ENCODE measurements at places on chromosomes 3 and 15.

DNA sequence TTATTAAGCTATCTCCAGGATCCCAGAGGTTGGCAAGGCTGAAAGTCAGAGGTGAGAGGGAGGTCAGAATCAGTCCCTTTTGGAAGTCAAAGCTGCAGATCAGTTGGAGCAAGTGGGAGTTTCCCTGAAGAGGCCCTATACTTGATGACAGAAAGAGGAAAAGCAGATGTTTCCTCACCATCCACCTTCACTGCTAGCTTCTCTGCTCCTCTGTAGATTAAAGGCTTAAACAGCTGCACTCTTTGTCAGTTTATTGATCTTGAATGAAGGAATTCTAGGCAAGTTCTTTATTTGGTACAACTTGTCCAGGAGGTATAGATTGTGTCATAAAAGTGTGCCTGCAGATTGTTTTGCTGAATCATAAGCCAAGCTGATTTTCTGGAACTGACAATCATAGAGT, 408.2 kb upstream of the TGFBR2 start:
- DNase-seq = no peak

DNA sequence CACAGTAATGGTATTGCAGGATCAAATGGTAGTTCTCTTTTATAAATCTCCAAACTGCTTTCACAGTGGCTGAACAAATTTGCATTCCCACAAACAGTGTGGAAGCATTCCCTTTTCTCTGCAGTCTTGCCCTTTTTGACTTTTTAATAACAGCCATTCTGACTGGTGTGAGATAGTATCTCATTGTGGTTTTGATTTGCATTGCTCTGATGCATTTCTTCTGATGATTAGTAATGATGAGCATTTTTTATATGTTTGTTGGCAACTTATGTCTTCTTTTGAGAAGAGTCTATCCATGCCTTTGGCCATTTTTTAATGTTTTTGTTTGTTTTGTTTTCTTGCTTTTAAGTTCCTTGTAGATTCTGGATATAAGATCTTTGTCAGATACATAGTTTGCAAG, 316.1 kb upstream of the TMCO5A start:
- DNase-seq = no peak

DNA sequence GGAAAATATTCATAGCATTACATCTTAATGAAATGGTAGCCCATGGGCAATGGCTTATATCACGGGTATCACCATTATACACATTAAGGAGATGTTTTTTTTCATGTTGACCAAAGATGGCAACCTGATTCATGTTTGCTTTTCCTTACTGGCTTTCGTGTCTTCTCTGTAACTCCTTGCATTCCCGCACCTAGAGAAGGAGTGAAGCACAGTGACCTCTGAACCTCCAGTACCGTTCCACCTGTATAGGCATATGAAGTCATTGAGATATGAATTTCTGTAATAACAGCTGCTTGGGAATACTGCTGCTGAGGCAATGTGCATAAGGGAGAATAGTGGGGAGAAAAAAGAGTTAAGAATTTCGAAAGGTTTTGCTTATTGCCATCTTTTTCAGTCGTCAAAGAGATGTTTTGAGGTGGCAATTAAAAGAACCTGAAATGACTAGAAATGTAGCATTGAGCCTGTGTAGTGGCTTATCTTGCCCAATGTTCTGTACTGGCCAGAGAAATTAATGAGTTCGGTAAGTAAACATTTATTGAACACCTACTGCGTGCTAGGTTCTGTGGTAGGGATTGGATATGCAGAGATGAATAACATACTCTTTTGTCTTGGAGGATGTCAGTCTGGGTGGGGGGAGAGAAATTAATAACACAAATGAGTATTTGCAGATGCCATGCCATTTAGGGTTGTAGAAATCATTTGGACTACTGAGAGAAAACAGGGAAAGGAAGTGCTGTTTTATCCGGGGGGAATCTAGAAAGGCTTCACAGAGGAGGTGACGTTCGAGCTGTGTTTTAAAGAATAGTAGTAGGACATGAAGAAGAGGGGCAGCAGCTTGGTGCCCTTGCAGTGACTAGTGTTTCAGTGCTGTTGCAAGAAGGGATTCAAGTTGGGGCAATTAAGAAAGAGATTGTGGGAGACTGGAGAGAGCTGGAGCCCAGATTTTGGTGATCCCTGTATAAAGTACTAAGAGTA, 2.5 kb downstream of the FEM1B start:
- no peak for DNase-seq

- no peak for DNase-seq
Measured at GRCh38 chr3:189446959-189447560, 184.1 kb upstream of the TP63 start.

DNA sequence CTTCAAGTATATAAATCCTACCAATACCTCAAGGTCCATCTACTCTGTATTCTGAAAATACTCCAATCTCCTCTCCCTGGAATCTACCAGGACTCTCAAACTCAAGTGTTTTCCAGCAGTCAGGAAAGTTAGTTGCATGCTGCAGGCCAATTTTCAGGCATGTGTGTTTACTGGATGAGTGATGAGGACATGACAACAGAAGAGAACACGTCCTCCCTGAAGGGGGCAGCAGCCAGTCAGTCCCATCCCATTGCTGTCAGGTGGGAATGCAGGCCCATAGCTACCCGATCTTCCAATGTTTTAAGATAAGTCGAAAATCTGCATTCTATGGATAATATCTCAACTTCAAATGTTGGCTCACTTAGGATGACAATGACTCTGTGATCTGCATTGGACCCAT, 496.2 kb downstream of the FHIT start:
- DNase-seq = no peak

DNA sequence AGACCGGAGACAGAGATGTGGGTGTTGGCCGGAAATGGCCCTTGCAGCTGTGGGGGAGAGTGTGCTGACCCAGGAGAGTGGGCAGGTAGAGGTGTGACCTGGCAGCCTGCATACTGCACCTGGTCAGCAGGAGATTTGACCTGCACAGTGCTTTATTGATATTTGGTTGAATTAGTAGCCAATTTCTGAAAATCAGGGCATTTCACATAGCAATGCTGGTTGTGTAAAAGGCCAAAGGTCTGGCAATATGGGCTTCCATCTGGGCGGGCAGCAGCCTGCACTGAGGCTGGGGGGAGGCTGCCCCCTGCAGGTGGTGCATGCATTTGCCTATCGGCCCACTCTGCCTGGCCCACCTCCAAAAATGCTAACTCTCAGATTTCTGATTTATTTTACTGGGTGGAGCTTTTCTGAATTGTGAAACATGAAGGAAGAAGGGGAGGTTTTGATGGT, 9.4 kb upstream of the MGLL start:
- DNase-seq = peak; percentile 42

DNA sequence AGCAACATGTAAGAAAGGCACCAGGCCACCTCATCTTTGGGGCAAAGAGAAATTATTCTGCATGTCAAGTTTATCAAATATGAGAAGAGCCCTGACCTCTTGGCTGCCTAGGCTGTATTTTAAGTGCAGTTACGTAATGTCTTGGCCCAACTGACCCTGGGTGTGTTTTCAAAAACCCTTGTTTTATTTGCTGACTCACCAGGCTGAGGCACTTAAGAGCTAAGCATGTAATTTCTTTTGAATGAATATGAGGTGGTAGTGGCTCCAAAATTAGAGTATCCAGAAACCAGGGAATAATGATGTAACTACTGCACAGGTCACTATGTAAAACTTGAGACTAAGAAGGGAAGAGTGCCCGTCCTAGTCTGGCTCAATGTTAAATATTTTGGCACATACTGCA, 24.3 kb downstream of the PGPEP1L start:
- peak; percentile 58 for DNase-seq

GRCh38 chr3:47870156-47870555, 67.2 kb downstream of the DHX30 start:
- no peak for DNase-seq

GRCh38 chr3:134938029-134938525, 143.0 kb downstream of the EPHB1 start:
- no peak for DNase-seq

GRCh38 chr15:27412415-27412814, 441.4 kb downstream of the GABRG3 start:
- no peak for DNase-seq

- no peak for DNase-seq
Measured at GRCh38 chr15:79467865-79468586, 35.9 kb downstream of the MINAR1 start.

- DNase-seq = no peak
Measured at GRCh38 chr3:48440590-48440958, 517 bp downstream of the TMA7 start.

DNA sequence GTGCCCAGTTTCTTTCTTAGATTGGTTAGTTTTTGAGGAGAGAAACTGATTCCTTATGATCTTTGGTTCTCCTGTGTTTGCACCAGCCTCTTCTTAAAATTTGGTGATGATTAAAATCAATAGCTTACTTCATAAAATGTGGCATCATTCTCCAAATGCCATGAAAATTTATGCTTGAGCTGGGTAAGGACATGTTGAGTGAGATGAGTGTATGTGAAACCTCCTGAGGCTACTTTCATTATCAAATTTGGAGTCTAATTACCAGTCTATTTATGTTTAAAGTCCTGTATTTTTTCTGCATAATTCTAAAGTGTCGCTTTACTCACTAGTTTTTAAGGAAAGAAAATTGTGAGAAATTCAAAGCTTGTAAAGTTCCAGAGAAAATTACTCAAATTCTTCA, 102.1 kb downstream of the DIPK2A start:
- DNase-seq = no peak

DNA sequence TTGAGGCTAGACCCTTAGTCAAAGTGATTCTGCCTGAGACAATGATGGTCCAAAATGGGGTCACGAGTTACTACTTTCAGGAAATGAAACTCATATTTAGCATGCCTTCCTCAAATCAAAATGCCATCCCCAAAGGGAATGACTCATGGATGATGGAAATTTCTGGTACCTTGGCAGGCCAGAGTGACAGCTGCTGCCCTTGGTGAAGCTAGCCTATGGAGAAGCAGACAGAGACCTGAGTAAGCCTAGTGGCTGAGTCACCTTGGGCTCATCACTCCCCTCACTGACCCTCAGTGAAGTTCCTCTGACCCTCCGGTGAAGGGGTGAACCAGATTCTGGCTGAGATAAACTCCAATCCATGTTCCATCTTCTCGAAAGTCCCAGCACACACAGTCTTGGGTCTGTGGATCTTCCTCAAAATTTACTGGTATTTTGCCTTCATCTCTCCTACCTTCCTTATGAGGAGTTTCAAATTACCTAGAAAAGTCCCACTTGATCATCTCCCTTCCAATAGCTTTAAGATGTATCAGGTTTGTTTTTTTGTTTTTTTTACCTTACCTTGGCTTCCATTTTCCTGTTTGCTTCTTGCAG, 54.5 kb upstream of the ABHD17C start:
- DNase-seq = no peak

DNA sequence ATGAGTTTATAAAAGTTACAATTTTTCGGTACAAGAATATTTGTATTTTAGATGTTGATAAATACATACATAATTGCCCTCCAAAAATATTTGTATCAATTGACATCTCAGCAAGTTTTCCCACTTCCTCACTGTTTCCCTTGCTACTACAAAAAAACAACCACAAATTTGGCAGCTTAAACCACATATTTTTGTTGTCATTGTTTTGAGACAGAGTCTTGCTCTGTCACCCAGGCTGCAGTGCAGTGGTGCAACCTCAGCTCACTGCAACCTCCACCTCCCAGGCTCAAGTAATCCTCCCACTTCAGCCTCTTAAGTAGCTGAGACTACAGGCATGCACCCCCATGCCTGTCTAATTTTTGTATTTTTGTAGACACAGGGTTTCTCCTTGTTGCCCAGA, 162.8 kb upstream of the RARB start:
- no peak for DNase-seq

Data from fibroblast of the conjunctiva (primary cell).